ENCODE measurements at places on chromosomes 12 and 14.

DNA sequence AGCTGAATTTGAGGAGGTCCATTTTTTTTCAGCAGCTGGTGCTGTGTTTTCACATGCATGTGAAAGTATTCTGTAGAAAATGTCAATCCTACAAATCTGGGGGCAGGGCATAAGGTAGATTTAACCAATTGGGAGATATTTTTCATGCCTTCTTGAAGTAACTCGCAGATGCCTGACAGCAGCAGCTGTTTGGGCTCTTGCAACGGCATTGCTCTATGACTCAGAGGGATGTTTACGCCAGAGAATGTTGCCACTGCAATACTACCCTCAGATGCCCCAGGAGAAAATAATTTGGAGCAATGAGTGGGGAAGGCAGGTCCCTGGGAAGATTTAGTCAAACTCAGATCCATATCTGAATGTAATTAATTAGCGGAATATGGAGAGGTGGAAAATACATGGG lies 42.5 kb upstream of the MYBPC1 start:
- no peak for DNase-seq

DNA sequence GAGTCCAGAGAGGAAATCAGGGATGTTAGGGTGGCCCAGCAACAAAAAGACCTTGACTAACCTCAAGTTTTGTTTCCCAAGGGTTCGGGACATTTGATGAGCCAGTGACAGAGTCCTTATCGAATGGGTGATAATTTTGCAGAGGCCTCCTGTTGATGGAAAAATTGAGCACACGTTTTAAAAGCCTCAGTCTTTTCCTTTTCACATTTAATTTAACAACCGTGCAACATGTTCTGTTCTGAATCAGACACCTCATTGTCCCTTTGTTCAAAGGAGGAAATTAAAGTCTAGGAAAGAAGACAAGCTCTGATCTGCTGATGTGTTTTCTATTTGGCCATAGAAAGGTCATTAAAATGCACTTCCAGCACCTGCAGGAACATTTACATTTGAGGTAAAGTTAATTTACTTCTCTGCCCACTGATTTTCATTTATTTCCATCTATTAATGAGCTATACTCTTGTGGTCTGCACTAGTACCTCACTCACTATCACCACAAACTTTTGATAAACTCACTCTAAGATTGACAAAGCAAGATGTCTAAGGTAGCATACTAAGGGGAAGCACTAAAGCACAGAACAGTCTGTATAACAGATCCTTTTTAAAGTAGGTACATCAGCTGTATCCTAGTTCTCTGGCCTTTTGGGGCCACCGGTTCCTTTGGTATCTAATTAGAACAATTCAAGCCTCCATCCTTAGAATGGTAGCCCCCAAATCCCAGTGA lies 147.0 kb downstream of the RPAP3 start:
- no peak for DNase-seq

DNA sequence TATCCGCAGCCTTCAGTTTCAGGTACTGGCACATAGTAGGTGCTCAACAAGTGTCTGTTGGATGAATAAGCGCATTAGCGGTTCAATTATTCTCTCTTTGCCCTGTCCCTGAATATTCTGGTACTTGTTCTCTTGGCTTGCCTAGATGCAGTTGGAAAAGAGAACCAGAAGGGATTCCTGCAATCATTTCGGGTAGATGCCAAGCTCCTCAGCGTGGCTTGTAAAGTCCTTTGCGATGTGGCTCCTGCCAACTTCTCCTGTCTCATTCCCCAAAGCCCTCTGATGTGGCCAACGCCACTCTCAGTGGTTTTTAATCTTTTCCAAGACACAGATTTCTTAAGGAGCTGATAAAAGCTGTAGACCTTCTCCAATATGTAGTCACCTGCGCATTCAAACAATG lies 230.3 kb downstream of the SUDS3 start:
- no peak for DNase-seq

DNA sequence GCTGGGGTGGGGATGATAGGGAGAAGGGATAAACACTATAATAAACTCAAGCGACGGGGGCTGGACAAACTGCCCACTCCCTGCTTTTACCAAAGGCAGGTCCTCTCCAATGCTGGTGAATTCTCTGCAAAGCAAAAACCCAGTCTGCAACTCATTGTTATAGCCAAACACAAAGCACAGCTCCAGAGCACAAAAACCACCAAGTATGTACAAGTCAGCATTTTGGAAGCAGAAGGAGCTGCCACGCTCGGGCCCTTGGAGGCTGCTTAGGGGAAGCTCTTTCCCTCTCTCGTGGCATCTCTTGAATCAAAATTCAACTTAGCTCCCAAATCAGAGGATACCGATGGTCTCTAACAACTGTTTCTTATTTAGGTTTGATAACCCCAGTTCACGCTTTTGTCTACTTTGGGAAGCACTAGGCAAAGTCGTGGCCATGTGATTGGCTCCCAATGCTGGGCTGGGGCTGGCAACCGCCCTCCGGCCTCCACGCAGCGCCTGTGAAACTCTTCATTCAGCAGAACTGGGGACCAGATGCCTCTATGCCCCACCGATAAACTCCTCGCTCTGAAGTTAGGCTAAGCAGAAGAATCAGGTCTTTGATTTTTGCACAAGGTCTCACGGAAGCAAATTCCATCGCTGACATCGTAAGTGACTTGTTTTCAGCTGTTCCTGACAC lies 158.5 kb upstream of the FOXN3 start:
- no peak for DNase-seq

- DNase-seq, result no peak
Measured at GRCh38 chr12:122918827-122919226, 22.9 kb upstream of the VPS37B start.

DNA sequence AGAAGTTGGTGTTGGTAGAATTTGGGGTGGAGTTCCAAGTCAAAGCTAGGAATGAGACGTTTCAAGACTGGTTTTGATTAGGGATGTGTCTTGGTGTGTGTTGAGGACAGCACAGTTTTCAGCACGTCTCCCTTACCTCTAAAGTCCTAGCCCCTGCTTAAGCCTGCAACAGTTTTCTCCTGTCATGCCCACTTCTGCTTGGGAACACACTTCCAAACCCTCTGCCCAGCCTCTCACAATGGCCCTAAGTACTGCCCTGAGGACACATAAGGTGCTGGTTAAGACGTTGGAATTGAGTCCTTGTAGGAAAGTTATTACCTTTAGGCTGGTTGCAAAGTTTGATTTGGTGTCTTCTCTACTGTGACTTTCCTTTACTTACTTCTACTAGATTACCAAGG lies 710 bp upstream of the BMAL2 start:
- no peak for DNase-seq

DNA sequence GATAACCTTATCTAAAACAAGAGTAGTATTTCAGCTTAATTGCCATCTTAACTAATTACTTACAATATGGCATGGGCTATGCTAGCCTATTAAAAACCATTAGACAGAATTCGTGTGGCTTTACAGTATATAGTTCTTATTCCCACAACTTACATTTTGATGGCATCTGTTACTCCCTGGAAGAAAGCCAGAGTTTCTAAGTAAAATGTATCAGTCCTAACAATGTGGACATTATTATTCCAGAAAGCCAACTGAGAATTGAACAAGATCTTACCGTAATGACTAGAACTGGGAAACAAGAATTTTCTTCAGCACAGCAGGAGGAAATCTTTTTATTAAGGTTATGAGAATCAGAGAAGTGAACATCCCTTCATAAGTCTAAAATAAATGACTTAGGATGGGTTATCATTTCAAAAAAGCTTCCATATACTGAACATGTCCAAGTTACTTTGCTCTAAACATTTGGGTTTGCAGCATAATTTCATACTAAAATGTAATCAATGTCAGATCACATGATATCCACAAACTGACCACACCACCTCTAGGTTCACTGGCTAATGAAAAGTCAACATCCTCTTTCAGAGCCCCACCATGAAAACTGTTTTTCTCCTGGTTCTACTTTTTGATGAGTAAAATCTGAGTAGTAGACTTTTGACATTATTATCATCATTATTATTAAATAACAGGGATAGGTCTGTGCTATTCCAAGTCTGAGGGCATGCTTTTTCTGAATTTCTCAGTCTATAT lies 179.7 kb downstream of the SSPN start:
- no peak for DNase-seq

GRCh38 chr12:53211476-53212381 lies 4.7 kb upstream of the ITGB7 start:
- no peak for DNase-seq

DNA sequence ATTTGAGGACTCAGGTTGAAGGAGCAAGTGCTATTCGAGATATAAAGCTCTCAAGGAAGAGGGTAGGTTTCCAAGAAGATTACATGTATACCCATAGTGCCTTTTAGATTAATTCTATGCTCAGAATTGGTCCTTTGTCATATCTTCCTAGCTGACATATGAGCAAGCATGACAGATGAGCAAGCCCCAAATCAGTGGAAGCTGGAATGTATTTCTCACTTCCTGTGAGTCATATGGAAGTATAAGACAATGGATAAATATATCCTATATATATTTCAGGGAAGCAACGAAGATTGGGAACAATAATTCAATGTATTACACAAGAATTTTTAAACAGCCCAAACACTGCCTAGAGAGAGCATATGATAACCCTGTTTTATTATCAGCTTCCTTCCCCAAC lies 674.1 kb upstream of the ATXN7L3B start:
- no peak for DNase-seq

DNA sequence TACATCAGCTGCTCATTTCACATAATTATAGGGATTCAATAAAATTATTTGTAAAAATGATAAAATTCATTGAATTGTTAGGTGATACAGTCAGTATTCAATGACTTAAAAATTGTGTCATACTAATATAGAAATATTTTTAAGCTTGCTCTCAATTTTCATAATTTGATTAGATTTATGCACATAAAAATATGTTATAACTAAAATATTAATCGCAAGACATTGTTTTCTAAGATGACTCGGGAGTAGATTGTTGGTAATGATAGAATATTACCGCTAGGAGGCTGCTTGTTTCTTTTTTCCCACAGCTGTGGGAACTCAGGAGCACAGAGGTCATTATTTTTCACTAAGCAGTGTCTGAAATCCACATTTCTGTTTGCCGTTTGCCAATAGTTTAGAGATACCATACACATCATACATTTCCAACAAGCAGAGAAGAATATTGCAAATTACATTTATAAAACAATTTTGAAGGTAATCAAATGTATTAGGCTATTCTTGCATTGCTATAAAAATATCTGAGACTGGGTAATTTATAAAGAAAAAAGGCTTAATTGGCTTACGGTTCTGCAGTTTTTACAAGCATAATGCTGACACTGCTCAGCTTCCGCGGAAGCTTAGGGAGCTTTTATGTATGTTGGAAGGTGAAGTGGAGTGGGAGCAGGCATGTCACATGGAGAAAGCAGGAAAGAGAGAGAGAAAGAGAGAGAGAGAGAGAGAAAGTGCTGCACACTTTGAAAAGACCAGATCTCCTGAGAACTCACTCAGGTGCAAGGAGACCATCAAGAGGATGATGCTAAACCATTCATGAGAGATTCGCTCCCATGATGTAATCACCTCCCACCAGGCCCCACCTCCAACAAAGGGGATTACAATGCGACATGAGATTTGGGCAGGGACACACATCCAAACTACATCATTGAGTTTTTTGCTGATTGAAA lies 9.2 kb downstream of the CD69 start:
- no peak for DNase-seq

GRCh38 chr12:116248433-116248832 lies 29.1 kb downstream of the MED13L start:
- DNase-seq, result no peak

DNA sequence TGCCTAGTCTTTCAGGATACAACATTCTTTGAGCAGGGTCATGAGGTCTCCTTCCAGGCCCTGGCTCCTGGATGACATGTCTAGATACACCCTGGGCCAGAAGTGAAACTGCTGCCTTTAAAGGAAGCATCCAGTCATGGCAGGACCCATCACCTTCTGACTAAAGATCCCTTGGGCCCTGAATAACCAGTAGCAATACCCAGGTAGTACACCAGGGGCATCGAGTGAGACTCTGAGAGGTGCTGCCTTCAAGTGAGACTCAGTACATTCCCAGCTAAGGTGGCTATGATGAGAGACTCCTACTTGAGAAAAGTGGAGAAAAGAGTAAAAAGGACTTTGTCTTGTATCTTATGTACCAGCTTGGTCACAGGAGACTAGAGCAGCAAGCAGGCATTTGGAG lies 23.5 kb downstream of the OR6C68 start:
- DNase-seq, result no peak

DNA sequence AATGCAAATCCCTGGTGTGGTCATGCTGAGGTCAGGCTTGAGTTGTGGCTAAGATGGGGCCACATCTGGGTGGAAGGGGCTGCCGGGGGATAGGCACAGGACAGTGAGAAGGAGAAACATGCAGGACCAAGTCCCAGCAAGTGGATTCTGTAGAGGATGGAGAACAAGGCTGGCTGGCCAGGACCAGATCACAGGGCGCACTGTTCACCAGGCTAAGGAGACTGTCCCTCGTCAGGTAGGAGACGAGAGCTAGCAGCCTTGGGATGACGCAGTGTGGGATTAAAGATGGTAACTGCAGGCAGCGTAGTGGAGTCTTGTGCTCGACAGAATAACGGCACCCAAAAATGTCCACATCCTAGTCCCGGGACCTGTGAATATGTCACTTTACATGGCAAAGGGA lies 336.1 kb downstream of the BCL11B start:
- DNase-seq, result no peak

GRCh38 chr12:120170631-120171030 lies 23.9 kb downstream of the GCN1 start:
- no peak for DNase-seq

DNA sequence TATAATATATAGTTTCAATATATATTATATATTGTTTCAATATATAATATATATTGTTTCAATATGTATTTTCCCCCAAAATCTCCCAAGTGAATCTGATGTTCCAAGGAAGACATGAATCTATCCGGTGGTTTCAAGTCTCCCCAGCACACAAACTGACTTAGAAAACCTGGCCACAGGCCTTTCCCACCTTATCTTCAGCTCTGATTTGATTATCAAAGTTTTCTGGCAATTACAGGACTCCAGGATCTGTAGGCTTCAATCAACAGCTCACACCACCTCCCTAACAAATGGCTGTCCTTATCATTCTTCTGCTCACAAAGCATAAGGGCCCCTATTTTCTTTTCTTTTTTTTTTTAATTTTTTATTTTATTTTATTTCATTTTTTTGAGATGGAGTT lies 22.7 kb upstream of the SPTSSA start:
- DNase-seq, result no peak

GRCh38 chr14:71341156-71341555 lies 433.9 kb downstream of the PCNX1 start:
- DNase-seq, result no peak

All from stimulated activated CD8-positive, alpha-beta memory T cell treated with anti-CD3 and anti-CD28 coated beads, Interleukin-7, amount 100 ng/mL, for 24 hours (primary cell).